ENCODE measurements at places on chromosomes 7 and 10. TPM values are rescaled to one million over a fixed set of nuclear protein-coding genes. Genes with fewer than 3 reads are reported as not detected.

DNA sequence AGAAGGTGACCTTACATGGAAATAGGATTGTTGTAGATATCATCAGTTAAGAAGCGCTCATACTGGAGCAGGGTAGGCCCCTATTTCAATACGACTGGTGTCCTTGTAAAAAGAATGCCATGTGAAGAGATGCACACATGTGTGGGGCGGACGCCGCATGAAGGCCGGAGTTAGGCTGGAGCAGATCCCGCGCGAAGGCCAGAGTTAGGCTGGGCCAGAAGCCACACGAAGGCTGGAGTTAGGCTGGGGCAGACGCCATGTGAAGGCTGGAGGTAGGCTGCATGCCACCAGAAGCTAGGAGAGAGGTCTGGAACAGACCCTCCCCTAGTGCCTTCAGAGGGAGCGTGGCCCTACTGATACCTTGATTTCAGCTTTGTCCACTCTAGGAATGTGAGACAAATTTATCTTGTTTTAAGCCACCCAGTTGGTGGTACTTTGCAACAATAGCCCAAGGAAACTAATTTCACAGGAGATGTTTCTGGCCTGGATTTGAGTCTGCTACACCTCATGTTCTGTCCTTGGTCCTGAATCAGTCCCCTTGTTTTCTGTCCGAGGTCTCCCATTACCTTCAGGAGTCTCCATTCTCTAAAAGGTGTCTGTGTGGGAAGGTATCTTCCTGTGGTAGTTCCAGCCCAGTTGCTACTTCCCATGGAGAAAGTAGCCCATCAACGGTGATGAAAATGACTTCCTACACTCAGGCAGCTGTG lies 585.8 kb downstream of the LRMDA start:
- DNase-seq = no peak

- DNase-seq = no peak
Measured at GRCh38 chr10:16887565-16887964, 70.3 kb upstream of the RSU1 start.

- DNase-seq = peak; percentile 2
Measured at GRCh38 chr10:132097609-132098377, 32.0 kb downstream of the JAKMIP3 start.

GRCh38 chr7:113548561-113548960 lies 370.2 kb downstream of the PPP1R3A start:
- DNase-seq = no peak

- no peak for DNase-seq
Measured at GRCh38 chr7:14888962-14889361, 13.6 kb downstream of the DGKB start.

DNA sequence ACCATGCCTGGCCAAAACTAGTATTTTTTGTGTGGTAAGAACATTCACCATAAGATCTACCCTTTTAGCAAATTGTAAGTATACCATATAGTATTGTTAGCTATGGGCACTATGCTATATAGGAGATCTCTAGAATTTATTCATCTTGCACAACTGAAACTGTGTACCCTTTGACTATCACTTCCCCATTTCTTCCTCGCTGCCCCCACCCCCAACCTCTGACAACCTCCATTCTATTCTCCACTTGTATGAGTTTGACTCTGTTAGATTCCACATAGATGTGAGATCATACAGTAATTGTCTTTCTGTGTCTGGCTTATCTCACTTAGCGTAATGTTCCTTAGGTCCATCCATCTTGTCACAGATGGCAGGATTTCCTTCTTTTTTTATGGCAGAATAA lies 3.6 kb downstream of the CASP7 start:
- no peak for DNase-seq

DNA sequence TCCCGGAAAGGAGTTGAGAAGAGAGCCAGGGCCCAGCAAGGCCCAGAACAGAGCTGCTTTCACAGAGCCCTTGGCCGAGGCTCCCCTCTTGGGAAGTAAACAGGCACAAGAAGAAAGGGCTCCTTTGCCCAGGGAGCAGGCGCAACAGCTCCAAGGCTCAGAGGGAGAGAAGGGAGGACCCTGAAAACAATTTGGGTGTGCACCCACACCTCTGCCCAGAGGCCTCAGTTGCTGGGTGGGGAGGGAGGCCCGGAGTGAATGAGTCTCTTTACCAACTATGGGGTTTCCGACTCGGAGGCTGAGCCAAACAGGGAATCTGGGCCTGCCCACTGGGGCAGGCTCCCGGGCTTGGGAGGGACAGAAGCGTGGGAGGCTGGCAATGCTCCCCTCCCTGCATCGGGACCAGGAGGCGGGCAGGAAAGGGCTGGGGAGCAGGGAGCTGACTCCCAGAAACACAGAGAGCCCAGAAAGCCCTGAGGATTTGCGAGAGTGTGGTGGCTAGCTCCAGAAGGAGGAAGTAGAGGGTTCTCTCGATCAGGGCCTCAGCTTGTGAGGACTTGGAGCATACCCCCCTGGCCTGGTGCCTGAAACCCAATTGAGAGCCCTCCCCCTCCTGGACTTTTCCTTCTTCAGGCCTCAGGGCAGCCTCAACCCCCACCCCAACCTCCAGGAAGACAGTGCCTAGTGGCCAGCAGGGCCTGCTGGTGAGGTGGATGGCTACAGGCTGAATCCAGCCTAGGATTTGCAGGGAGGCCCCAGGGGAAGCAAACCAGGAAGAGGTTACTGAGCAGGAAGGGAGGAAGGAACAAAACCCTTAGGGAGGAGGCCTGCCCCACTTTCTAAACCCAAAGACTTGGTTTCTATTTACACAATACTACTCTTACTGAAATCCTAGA lies 6.2 kb downstream of the C10orf105 start:
- peak; percentile 85 for DNase-seq

GRCh38 chr7:77413861-77414424 lies 2.2 kb downstream of the GSAP start:
- no peak for DNase-seq

DNA sequence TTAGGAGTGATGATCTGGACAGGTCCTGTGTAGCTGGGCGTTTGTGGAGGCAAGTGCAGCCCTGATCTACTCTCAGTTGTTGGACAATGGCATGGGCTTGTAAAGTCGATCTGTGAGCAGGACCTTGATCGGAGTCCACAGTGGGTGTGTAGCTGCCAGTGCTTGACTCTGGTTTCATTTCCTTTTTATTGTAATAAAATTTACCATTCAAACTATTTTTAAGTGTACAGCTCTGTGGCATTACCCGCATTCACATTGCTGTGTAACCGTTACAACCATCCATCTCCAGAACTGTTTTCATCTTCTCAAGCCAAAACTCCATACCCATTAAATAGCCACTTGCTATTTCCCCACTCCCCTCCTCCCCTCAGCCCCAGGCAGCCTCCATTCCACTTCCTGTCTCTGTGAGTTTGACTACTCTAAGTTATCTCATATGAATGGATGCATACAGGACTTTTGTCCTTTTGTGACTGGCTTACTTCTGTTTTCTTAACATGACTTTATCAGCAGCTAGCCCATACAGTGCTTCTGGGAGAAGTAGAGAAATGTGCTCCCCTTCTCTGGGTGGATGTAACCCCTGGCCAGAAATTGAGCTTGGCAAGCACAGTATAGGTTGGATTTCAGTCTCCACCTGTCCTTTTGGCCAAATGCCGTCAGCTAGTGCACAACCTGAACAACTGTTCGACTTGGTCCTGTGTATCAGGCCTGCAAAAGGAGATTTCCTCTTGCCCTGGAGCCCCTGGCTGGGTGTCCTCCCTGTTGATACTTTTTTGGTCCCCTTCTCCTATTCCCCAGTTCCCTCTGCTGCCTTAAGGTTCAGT lies 180.0 kb downstream of the LRMDA start:
- DNase-seq = no peak

DNA sequence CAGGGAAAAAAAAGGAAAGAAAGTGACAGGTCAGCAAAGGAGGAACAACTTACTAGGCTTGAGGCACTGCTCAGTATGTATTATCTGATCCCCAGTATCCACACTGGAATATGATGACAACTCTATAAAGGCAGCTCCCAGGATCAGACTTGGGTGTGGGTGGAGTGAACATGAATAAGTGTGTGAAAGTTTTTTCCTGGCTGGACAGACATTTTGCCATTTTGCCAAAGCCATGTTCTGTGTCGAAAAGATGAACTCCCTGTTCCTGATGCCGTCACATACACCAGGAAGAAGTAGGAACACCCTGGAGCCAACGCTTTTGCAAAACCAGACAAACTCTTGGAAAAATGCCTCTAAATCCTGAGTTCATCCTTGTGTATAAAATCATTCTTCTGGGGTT lies 143.2 kb upstream of the MEOX2 start:
- DNase-seq = no peak

DNA sequence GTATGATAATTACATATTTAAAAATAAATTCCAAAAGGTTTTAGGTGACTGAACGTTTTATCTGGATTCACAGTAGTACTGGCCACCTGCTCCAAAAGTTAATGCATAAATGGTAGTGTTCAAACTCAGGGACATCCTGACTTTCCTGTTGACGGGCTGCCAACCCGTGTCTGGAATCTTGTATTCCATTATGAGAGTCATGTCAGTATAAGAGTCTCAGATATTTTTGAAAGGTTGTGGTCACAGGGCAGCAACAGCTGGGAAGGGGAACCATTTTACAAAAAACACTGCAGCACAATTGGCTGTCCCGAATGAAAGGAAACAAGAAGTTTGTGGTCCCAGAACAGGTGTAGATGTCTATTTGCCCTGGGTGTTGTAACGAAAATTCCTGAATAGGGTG lies 2.8 kb downstream of the TDRD1 start:
- DNase-seq = no peak

DNA sequence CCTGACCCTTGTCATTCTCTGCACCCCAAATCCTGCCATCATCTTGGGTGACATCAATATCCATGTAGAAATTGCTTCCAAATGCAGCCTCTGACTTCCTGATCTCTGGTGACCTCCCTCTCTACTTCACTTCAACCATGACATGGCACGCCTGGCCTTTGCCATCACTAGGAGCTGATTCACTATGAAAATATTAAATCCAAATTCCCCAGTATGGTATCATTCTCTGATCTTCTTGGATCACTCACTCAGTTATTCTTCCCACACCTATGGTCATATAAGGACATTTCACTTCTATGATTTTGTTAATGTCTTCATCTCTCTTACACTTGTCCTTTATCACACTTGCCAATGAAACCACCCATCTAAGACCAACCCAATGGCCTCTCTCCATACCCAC lies 73.7 kb upstream of the ODAD2 start:
- no peak for DNase-seq

DNA sequence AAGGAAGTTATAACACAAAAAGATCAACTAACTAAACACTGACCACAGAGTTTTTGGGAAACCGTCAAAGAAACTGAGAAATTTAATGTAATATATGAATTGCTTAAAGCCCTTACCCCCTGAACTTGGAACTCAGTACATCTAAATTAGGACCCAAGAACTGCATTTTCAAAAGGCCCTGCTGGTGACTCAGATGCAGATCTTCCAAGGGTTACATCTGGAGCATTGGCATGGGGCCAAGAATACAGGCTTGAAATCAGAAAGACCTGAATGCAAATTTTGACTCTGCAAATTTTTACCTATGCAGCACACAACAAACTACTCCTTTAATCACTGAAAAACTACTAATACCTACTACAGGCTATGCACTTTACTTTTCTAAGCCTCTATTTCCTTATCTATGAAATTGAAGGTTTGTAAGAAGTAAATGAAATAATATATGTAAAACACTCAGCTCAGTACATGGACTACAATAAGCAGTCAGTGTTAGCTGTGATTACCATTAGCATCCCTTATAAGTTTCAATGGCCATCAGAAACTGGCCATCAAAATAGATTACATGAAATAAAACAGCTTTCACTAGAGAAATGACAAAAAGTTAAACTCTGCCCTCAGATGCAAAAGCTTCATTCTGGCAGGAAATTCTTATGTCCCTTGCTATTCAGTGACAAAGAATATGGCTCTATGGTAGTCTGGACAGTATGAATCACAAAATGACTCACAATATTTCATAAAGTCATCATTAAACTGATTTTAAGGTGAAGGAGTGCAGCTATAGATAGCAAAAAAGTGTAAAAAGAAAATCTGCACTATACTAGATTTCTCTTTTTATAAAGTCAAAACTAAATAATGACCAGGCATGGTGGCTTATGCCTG lies 43.6 kb downstream of the NSUN6 start:
- no peak for DNase-seq

DNA sequence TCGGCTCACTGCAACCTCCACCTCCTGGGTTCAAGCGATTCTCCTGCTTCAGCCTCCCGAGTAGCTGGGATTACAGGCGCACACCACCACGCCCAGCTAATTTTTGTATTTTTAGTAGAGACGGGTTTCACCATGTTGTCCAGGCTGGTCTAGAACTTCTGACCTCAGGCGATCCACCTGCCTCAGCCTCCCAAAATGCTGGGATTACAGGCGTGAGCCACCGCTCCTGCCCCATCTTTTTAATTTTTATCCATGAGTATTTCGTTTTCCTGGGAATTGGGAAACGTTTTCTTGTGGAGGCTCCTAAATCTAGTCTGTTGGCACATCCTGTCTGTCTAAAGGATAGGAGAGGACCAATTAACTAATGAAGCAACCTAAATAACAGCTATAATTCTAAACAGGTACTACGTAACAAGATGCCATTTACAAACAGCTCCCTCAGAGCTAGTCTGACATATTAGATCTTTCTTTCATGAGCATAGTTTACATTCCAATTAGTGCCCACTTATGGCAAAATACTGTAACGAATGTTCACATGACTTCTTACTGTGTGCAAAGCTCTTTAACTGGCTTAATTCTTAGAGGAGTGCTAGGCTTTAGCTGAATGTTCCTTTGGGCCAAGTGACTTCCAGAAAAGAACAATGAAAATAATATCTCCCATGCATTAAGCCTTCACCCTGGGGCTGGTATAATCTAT lies 151.0 kb upstream of the YAE1 start:
- DNase-seq = no peak

DNA sequence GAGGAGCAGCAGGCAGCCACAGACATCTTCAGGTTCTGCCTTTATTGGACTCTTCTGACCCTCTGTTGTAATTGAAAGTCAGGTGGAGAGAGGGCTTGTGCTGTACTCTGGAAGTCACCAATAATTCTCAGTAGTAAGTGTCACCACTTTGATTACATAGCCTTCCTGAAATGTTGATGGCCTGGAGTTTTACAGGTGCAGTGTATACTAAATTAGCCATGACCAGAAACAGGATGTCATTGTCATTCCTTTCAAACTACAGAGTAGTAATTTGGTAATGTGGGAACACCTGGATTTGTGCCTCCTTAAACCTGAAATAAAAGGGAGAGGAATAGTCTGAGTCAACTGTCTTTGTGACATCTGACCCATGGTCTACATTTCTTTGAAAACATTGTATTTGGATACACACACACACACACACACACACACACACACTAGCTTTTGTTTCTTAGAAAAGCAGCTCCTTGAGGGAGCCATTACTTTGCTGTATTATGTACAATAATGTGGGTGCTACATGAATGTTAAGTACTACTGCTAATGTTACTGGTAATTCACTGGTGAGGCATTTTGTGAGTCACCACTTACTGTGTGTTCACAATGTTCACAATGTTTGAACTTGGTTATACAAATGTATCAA lies 19.6 kb downstream of the ARL4A start:
- no peak for DNase-seq

DNA sequence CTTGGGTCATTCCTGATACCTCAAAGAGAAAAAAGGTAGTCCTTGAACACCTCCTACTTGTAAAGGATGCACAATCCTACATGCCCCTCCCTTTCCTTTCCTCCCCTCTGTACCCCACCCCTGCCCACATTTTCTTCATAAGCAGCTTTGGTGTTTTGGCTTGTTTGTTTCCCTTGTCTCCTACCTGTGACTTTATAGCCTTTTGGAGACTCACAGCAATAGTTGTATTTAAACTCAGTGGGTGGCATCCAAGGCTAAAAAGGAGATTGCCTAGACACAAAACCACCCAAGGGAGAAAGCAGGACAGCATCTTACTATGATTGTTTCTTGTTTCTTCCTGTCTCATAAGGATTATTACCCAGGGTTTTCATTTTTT lies 63.4 kb downstream of the EGFR start:
- DNase-seq = no peak

Gene GNAI1
- total RNA-seq = 134 TPM

Gene SPDYE1
- total RNA-seq = not detected

Gene DHX32
- total RNA-seq = 16.3 TPM

Gene RAB19
- not detected for total RNA-seq
